ENCODE measurements at places on chromosomes 7 and 10. TPM values are rescaled to one million over a fixed set of nuclear protein-coding genes. Genes with fewer than 3 reads are reported as not detected.
A peak's percentile ranks its signal among the peaks of the same experiment; 100 is the strongest.

DNA sequence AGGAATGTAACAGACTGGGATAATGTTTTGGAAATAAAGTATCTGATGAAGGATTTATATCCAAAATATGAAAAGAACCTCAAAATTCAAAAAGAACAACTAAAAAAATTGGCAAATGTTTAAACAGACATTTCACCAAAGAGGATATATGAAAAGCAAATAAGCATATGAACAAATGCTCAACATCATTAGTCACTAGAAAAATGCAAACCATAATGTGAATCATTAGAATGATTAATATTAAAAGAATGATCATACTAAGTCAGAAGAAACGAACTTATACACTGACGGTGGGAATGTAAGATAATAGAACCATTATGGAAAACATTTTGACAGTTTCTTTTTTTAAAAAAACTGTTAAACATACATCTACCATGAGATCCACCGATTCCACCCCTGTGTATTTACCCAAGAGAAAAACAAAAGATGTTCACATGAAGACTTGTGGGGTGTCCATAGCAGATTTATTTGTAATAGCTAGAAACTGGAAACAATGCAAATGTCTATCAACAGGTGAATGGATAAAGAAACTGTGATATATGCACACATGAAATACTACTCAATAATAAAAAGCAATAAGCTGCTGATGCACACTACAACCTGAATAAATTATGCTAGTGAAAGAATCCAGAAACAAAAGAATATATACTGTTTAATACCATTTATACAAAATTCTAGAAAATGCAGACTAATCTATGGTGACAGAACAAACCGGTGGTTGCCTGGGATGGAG is 35.7 kb downstream of the PRKG1 start:
- peak; percentile 70 for DNase-seq

- DNase-seq = no peak
These were observed 56.0 kb upstream of the EN2 start for GRCh38 chr7:155401884-155402283.

DNA sequence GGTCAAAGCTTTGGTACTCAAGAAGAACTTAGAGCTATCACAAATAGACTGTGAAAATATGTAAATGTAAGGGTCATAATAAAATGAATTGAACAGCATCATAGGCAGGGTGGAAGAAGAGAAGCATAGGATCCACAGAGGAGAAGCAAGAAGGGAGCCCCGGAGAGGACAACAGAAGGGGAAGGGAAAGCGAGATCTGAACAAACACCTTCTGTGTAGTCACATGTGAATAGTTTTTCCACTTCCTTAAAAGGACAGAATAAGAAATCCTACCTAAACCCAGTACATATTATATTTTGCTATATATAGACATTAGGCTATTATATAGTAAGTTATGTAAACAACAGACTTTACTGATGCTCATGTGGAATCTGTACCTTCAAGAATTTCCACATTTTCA is 160.2 kb downstream of the DKK1 start:
- no peak for DNase-seq

DNA sequence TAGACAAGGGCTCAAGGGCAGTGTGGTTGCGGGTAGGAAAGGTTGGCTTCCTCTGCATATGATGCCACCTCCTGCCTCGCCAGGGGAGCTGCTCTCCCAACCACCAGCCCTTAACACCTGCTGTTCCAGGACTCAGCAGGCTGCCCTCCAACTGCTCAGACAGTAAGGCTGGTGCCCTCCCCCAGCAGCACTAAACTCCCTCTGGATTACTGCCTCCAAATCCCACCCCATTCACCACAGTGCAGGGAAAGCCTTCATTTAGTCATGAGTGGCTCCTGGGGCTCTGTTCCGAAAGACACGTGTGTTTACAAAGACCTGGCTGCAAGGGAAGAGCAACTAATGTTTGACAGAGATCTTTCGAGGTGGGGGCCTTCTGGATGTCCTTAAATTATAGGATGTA is 437.2 kb upstream of the MKI67 start:
- DNase-seq = no peak

GRCh38 chr7:4205828-4206227 is 476.3 kb upstream of the FOXK1 start:
- no peak for DNase-seq

DNA sequence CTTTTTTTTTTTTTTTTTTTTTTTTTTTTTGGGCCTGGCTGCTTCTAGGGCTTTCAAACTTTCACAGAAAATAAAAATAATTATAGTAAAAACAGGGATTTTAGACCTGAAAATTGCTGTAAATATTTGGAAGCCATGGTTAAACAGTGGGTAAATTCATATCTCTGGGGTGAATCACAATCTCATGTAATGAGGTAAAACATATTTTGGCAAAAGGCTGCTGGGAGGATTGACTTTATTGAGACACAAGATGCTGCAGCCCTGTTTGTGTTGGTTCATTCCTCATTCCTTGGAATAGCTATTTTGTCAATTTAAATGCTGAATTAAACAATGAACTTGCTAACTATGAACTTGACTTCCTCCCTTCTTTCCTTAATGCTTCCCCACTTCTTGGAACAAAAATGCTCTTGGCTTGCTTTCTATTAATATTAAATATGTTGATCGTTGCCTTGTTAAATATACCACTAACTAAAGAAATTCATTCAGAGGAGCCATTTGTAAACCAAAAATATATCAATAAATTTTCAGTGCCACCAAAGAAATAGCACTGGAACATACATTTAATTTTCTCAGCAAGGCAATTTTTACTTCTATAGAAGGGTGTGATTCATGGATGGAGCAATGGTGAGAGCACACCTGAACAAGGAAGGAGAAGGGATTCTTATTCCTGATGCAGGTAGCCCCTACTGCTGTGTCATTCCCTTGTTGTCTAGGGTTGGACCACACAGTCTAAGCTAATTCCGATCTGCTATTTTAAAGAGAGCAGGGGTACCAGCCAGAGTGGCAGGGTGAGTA is 24.6 kb downstream of the AGK start:
- no peak for DNase-seq

DNA sequence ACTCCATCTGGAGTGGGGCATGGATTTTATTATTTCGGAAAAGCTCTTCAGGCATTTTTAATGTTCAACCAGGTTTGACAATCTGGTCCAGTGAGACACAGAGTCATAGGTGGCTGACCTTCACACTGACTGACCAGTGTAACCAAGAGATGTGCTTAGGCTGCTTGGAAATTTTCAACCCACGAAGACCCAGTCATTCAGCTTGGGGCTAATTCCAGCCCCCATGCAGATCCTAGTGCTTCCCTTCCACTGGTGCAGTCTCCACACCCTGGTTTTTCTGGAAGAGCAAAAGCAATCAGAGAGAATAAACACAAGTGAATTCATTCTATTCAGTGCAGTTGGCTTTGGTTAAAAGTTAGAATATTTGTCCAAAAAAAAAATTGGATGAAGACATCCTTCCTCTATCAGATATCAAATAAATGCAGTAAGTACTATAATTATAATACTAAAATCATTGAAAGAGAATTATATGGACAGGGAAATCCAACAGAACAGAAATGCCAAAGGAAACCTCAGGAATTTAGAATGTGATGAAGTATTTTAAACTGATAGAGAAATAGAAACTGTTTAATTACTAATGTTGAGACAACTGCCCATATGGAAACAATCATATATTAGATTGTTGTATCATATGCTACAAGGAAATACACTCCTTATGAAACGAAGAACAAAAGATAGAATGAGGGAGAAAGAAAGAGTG is 178.0 kb downstream of the NPSR1 start:
- no peak for DNase-seq

- peak; percentile 92 for DNase-seq
These were observed 15.5 kb downstream of the CREB3L2 start for GRCh38 chr7:137986252-137987017.

- no peak for DNase-seq
These were observed 710.2 kb upstream of the POM121L12 start for GRCh38 chr7:52325237-52325636.

DNA sequence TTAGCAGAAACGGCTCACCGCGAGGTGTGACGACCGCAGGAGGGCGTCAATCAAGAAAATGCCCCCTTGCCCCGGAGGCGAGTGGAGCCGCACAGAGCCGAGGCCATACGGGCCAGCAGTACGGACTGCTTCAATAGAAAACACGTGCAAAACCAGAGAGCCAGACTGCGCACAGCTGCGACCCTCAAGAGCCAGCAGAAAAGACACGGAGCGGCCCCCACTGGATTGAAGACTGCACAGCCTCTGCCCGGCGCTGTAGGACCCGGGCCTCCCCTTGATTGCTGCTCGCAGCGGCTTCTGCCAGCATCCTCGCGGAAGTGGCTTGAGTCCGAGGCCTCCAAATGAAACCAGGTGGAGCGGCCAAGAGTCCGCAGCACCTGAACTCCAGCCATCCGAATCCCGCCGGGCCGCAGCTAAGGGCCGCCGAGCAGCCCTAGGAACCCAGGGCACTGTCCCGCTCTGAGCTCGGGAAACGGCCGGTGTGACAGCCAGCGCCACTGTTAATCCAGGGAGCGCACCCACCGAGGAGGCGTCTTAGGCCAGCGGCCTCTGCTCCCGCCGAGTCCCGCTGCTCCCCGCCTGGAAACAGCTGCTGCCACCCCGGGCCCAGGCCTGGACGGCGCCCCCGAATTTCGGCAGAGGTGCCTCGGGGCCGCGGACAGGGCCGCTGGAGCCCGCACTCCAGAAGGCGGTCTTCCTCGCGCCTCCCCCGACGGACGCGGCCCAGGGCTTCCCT is 660 bp upstream of the HHEX start:
- peak; percentile 45 for DNase-seq

BTBD16 gene
- total RNA-seq = 0.09 TPM

GGCT gene
- 27.3 TPM for total RNA-seq

HNRNPA2B1 gene
- 234 TPM for total RNA-seq

NUTM2E gene
- total RNA-seq = not detected

SRPK2 gene
- total RNA-seq = 45.0 TPM

Data from fibroblast of the aortic adventitia (primary cell).